Lung microvascular endothelial cell (primary cell): ENCODE measurements at places on chromosomes 1 and 21. TPM values are rescaled to one million over a fixed set of nuclear protein-coding genes. Genes with fewer than 3 reads are reported as not detected.

DNA sequence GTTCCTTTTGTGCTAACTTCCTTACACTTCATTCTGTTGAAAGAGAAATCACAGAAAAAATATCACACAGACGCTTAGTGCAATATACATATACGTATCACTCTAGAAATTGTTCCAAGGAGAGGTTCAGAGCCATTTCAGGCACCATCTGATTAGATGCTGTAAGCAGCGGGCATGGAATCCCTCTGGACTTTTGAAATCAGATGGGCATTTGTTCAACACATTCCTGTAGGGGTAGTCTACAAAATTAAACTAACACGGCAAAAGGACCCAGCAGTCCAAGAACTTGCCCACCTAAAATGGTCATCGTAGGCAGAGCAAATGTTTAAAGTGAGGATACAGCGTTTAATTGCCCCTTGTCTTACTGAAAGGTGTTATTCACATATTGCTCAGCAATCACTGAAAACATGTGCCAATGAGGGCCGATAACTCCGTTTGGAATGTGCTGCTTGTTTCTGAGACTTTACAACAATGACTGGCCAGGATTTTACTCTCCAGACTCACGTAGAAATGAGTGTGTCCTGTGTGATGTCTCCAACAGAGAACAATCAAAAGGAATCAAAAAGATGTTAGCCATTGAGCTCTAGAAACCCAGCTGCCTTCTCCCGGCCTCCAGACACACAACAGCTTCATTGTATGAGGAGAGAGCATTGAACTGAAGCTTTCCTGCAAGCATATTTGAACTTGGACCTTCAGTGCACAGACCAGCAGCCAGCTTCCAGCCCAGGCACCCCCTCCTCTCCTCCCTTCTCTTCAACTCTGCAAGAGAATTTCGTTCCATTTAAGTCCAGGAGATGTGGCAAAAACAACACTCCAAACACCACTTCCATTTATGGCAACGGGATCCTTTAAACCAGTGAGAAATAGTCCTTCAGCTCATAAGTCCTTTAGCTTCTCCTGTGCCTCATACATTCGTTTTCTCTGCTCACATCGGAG is 32.1 kb upstream of the ADORA3 start:
- no peak for DNase-seq

DIO1 gene
- total RNA-seq, result not detected in 2 replicates

GRCh38 chr1:212109728-212110127 is 74.2 kb downstream of the DTL start:
- DNase-seq, result no peak

BRDT gene
- total RNA-seq, result not detected in 2 replicates

SPATA45 gene
- total RNA-seq, result not detected in 2 replicates

- peak; percentile 84 for DNase-seq
Observed at GRCh38 chr1:101357444-101357986, 120.7 kb downstream of the S1PR1 start.

DNA sequence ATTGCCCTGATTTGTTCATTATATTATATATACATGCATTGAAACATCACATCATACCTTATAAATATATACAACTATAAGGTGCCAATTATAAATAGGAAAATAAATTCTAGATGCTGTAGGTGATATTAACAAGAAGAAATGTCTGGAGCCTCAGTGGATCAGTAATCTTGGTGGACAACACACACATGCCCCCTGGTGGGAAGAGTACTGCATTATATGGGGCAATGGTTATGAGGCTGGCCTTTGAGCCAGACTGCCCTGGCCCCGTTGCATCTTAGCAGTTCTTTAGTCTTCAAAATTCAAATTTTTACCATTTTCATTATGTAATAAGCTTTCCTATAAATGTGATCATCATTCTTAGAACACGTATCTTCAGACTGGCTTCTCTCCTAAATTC is 335.0 kb upstream of the GREM2 start:
- DNase-seq, result peak; percentile 54

GRCh38 chr1:29711582-29712283 is 475.4 kb downstream of the PTPRU start:
- peak; percentile 60 for DNase-seq

- no peak for DNase-seq
Observed at GRCh38 chr1:154553056-154554030, 5.1 kb downstream of the UBE2Q1 start.

- no peak for DNase-seq
Observed at GRCh38 chr21:33249331-33250002, 16.7 kb upstream of the IL10RB start.

- DNase-seq, result peak; percentile 92
Observed at GRCh38 chr21:15483138-15483780, 246.5 kb upstream of the USP25 start.

DNA sequence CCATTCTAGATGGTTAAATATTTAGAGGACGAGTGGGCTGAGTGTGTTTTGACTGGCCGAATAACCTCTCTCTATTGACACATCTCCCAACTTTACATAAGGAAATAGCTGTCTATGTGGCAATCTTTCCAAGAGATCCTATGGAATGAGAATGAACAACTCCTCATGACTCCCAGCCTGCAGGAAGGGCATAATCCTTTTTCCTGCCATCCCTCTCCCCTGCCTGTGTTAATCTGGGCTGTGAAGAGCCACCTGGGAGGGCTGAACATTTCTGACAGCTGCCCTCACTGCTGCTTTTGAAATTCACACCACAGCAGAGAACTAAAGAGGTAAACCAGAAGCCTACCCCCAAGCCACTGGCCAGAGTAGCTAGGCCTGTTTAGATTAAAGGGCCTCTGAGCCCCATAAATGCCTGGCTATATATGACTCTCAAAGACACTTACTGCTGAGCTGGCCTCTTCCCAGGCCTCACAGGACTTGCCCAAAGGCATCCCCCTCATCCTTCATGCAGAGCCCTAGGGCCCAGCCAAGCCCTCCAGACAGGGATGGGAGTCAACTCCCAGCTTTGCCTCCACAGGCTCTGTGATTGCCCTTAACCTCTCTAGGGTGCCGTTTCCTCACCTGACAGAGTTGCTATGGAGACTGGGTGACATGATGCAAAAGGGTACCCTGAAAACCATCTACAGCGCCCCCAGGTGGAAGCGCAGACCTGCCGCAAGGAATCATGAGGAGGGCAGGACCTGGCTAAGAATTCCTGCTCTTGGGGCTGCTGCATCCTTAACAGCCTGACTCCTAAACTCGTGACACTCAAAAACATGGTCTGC is 42.0 kb upstream of the LDLRAP1 start:
- DNase-seq, result no peak

- no peak for DNase-seq
Observed at GRCh38 chr1:119840745-119841144, 29.5 kb upstream of the REG4 start.

GRCh38 chr1:167504467-167504827 is 13.9 kb downstream of the CD247 start:
- DNase-seq, result no peak

DNA sequence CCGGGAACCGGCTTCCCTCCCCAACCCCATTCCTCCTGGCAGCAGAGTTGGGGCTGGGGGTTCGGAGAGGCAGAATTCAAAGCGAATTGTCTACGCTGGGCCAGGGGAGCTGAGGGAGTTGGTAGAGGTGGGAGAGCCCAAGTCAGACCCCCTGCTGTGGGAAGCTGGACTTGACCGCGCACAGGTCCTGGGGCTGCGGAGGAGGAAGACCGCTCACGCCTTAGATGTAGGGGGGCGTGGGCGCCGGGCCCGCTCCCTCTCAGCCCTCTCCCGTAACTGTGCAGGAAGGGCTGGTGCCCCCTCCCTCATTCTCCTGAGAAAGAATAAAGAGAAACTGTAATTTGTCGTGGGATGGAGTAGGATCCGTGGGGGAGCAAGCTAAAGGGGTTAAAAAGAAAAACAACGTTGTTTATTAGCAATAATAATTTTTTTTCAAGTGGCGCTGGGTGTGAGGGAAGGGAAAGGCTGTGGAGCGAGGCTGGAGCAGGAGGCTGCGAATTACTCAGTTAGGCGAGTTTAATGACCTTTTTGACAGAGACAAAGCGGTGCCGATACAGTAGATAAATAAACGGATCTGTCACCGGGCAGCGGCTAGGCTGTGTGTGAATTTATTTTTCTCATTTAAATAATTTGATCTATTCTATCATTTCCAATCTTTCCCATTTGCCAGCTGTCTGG is 838 bp upstream of the GRIK3 start:
- no peak for DNase-seq

GRCh38 chr1:11977625-11978024 is 2.6 kb upstream of the MFN2 start:
- DNase-seq, result no peak

DNA sequence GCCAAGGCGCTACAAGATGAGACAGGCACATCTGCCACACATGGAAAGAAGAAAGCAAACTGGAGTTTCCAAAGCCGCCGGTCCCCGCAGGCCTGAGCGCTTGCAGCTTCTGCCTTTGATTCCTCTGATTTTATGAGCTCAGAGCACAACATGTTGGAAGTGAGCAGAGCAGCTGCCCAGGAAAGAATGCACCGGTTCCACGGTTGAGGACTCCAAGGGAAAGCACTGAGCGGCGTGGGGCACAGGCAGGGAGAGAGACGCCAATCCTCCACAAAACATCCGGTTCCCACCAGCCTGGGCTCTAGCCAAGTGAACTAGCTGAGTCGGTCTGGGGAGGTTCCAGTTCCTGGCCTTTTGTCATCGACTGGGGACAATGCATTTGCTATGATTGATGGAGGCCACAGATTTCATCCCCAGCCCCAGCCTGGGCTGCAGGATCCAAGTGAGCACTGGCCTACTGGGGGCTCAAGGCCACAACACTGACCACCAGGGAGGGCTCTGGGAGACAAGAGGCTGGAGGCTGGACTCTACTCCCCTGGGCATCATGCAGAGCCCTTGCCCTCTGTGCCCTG is 253.1 kb upstream of the IRF2BP2 start:
- peak; percentile 95 for DNase-seq

DNA sequence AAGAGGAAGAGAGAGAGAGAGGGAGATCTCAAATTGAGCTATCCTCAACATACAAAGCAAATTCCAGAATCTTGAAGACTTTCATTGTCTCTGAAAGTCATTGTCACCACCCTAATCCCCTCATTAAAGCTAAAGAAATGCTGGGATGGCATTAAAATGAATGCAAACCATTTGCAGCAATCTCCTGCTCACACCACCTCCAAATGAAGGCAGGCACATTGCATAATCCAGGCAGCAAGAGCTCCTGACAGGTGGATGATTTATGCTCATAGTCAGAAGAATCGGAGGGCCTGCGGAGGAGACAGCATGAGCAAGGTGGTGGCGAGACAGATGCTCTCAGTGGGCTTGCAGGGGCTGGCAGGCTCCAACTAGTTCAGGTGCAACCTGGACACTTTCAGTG is 90.2 kb downstream of the ESRRG start:
- no peak for DNase-seq

DNA sequence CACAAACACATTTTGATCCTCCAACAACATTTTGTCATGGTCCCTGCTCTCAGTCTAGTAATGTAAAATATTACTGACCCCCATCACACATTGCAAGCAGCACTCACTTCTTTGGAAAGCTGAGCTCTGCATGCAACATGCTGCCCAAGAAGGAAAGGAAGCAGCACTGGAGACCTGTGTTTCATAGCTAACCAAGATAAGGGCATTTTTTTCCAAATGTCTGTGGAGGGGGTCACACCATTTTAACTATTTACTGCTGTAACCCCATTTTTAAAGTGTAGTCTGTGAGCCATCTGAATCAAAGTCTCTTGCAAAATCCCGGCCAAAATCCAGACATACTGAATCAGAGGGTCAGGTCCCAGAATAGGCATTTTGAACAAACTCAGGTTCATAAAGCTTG is 4.5 kb upstream of the RASSF5 start:
- no peak for DNase-seq

INSRR gene
- total RNA-seq, result not detected in 2 replicates

GRCh38 chr1:158962983-158963382 is 31.6 kb downstream of the PYHIN1 start:
- DNase-seq, result no peak

INAVA gene
- under 0.01 TPM in 1 of 2 replicates, not detected in the other for total RNA-seq

DNA sequence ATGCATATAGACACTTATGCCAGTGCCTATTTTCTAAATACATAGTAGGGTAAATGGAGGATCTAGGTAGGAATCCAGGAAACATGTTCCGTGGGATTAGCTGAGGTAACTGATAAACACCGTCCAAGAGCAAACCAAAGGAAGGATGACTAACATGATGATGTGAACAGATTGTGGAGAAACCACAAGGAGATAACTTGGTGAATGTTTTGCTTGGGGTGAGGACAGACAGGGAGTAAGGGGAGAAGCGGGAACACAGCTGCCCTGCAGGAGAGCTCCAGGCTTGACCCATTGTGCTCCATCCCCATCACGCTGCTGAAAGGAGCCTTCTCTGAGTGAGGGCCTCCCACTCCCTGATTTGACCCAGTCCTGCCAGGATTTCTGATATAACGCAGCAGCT is 87.0 kb upstream of the ZC3H11B start:
- DNase-seq, result no peak

GRCh38 chr1:38512789-38513188 is 346.8 kb downstream of the RRAGC start:
- DNase-seq, result no peak

OLFML3 gene
- total RNA-seq, result 5.8 and 8.7 TPM in 2 replicates

DNM3 gene
- total RNA-seq, result 1.1 and 4.0 TPM in 2 replicates

GRCh38 chr1:163610486-163610885 is 288.7 kb downstream of the NUF2 start:
- no peak for DNase-seq

DNA sequence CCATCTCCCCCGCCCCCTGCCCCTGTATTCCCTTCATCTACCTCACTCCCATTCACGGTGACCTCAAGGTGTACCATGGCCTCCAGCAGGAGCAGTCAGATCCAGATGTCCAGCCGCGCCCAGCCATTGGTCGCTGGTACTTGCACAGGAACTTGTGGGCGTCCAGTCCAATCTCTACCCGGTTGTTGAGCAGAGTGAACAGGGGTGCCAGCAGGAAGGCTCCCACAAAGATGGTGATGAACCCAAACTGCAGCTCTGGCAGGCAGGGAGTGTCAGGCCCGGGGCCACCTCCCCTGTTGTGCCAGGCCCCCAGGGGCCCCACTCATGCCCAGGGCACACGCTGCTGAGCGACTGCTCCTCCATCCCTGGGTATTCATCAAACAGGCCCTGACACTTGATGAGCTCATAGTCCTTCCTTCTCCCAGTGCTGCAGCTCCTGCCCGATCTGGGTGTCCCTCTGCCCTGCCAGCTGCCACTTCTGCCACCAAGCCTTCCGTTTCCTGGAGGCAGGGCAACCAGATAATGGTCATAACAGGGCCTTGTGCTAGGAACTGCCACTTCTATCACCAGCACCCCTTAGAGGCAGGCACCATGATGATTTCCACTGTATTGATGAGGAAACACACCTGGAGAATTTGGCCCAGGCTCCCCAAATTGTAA is 5.7 kb upstream of the ARHGEF19 start:
- DNase-seq, result no peak

GRCh38 chr1:91579658-91580228 is 79.1 kb downstream of the CDC7 start:
- no peak for DNase-seq
